ENCODE measurements at places on chromosomes 3 and 15. TPM values are rescaled to one million over a fixed set of nuclear protein-coding genes. Genes with fewer than 3 reads are reported as not detected.

The SEMA6D gene
- total RNA-seq = 11.5 TPM

The CDHR4 gene
- not detected for total RNA-seq

The MAGEL2 gene
- not detected for total RNA-seq

The SLC9C1 gene
- total RNA-seq = 0.99 TPM

The TLR9 gene
- total RNA-seq = 0.34 TPM

The CGNL1 gene
- 36.2 TPM for total RNA-seq
